Islet precursor cell (in vitro differentiated cells): ENCODE measurements at places on chromosomes 6 and 20.

GRCh38 chr6:87152526-87152955 lies 2.8 kb upstream of the ZNF292 start:
- DNase-seq: no peak

- DNase-seq: no peak
Measured at GRCh38 chr20:32070690-32071213, 18.7 kb downstream of the HCK start.

- no peak for DNase-seq
Measured at GRCh38 chr6:68735866-68736265, 100.8 kb downstream of the ADGRB3 start.

DNA sequence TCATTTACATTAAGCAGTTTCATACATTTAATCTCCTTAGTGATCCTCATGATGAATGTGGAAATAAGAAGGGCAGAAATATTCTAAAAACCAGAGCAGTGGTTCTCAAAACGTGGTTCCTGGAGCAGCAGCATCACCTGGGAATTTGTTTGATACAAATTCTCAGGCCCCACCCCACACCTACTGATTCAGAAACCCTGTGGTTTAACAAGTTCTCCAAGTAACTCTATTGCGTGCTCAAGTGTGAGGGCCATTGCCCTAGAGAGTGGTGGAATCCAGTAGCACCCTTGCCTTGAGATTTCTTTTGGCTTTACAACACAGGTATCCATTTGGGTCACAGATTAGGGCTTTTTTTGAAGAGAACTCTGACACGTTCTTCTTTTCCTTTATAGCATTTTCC lies 354.6 kb upstream of the FLRT3 start:
- DNase-seq: no peak

- DNase-seq: no peak
Measured at GRCh38 chr6:31193206-31193605, 22.7 kb upstream of the POU5F1 start.

GRCh38 chr20:14494355-14494754 lies 156.9 kb upstream of the FLRT3 start:
- DNase-seq: no peak

GRCh38 chr6:126376682-126377081 lies 36.8 kb downstream of the CENPW start:
- DNase-seq: no peak

DNA sequence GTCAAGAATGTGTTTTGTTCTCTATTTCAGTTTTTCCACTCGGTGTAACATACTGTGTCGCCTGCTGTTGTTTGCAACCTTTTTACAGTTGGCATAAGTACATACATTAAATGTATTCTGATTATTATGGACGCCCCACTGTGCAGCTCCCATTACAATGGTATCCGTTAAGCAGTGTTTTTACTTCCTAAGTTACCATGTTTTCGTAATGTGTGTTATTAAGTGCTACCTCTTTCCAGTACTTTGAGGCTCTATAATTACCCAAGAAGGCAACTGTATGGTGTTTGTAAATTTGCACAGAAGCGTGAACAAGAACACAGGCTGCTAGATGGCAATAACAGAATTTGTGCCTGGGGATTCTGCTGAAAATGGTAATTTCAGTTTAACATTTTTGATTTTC lies 568.0 kb upstream of the MARCKS start:
- DNase-seq: no peak

- DNase-seq: no peak
Measured at GRCh38 chr6:21887231-21888185, 294.0 kb downstream of the SOX4 start.

- DNase-seq: no peak
Measured at GRCh38 chr6:124294574-124295200, 491.0 kb downstream of the NKAIN2 start.

DNA sequence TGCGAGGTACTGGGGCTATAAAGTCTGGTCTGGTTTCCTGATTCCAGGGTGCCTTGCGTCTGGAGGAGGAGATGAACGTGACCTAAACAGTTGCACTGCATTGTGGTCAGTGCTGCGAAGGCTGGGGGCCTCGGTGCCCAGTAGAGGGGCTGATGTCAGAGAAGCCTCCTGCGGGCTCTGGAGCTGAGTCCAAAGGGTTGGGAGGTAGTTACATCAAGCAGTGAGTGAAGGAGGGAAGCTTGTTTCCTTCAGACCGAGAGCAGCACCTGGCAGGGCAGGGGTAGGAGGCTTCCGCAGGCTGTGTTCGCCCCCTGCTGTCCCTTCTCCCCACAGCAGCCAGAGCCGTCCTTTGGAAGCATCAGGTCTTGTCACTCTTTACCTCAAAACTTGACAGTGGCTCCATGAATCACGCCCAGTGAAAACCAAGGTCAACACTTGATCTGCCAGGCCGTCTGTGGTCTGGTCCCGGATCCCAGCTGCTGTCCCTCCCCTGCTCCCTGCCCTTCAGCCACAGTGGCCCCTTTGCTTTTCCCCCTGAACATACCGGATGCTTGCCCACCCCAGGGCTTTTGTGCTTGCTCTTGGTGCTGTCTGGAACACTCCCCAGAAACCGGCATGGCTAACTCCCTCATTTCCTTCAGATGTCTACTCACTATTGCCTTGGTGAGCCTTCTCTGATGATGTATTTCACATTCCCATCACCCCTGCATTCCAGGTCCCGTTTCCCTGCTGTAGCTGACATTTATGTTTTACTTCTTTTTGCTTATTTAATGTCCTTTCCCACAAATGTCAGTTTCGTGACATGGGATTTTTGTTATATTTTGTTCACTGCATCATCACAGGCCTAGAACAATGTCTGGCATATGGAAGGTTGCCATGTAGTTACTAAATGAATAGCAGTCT lies 7.0 kb downstream of the DYNLRB1 start:
- peak; percentile 90 for DNase-seq

- DNase-seq: peak; percentile 95
Measured at GRCh38 chr6:136550330-136551071, at the start of gene MAP7. MAP7 (minus strand) TSS chr6:136550422; CDS start chr6:136550408, 14 bp downstream.

- no peak for DNase-seq
Measured at GRCh38 chr20:48959899-48960550, 38.5 kb downstream of the ARFGEF2 start.

DNA sequence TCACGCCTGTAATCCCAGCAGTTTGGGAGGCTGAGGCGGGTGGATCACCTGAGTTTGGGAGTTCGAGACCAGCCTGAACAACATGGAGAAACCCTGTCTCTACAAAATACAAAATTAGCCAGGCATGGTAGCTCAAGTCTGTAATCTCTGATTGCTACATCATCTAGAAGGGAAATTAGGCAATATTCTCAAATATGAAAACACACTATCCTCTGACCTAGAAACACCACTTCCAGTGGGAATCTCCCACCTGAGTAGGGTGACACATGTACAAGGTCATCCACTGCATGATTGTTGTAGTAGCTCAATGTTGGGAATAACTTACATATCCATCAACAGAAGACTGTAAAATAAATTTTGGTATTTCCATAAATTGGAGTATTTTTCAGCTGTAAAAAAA lies 19.1 kb upstream of the SIRPD start:
- DNase-seq: no peak

DNA sequence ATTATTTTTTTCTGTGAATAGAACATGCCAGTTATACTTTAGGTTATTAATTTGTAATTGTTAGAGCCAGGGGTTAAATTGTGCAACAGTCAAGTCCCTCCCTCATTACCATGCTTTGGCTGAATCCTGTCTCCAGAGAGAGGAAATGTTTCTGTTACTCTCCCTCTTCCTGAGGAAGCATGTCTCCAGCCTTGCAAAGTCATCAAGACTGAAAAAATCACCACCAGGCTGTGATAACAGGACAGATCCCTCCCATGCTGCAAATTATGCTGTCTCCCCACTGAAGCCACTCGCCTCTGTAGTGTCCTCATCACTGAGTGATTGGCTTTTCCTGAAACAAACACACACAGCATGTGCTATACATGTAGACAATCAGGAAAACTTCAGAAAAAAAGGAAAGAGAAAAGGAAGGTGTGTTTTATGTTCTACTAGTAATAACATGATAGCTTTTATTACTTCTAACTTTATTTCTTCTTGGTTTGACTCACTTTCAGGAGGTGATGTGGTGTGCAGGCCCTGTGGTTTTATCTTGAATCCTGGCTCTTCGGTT lies 290.0 kb upstream of the JAG1 start:
- DNase-seq: no peak

DNA sequence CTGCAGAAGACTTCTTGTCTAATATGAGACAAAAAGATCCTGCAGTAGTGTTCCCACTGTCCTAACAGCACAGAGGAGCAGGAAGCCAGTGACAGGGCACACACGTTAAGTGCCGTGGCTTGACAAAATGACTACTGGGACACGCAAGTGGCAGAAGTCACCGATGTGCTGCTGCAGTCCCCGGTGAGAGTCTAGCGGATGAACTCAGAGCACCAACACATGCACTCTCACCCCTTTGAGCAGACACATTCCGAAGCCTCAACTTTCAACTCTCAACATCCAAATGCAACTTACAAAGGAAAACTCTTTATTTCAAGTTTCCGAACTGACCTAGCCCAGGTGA lies 898 bp downstream of the LAMA4 start:
- DNase-seq: peak; percentile 58

DNA sequence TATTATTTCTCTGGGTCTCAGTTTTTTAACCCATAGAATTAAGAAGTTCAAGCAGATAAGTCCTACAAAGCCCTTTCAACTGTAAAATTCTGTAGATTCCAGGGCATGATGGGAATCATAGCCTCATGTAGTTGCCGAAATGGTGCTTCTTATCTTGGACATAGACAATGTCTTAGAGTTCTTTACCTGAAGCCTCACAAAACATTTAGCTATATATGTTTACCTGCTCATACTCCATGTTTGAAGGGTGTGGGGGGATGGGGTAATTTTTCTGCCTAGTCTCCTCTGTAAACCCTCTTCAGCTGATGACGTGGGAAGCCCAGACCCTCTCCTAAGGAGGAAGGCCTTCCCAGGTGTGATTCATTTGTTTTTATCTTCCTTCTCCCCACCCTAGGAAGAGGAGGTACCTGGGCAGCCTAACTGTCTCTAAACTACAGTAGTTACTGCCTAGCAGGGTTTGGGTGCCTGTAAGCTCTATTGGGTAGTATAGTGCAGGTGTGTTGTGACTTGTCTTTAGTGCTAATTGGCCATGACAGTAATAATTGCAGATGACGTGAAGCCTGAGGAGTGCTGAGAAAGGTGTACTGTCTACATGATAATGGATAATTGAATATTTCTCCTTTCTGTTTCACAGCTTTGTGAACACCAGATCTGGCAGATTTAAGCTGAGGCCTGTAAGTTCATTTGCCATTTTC lies 230.8 kb downstream of the TFAP2B start:
- DNase-seq: no peak

DNA sequence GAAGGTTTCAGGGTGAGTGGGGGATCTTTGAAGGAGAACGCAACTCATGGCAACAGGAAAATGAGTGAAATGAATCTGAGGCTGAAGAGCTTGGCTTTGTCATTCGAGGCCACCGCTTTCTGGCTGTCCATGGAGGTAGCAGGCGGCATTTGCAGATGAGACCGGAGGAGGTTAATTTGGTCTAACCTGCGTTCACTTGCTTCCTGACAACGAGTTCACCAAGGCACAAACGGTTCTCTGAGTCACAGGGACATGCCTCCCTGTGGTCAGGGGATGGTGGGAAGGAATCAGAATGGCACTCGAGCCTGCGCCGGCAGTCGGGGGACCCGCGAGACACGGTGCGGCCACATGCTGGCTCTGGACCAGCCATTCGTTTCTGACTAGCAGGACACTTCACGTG lies 75.0 kb downstream of the IRF4 start:
- no peak for DNase-seq

DNA sequence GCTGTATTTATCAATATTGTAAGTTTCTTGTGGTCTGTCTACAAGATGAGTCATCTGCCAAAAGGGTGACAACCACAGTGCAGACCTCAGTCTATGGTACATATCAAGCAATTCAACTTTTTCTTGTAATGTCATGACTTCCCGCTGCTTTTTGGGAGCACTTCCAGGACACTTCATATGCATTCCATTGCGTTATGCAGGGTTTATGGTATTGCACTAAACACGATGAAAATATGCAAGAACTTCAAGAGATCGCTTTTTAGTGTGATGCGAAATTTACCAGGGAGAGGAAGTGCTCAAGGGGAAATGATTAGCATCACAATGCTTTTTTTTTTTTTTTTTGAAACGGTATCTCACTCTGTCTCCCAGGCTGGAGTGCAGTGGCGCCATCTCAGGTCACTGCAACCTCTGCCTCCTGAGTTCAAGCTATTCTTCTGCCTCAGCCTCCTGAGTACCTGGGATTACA lies 166.5 kb downstream of the TFAP2A start:
- DNase-seq: no peak

- no peak for DNase-seq
Measured at GRCh38 chr6:17429383-17430061, 36.1 kb downstream of the CAP2 start.

GRCh38 chr20:1952737-1953530 lies 40.9 kb downstream of the PDYN start:
- peak; percentile 19 for DNase-seq

DNA sequence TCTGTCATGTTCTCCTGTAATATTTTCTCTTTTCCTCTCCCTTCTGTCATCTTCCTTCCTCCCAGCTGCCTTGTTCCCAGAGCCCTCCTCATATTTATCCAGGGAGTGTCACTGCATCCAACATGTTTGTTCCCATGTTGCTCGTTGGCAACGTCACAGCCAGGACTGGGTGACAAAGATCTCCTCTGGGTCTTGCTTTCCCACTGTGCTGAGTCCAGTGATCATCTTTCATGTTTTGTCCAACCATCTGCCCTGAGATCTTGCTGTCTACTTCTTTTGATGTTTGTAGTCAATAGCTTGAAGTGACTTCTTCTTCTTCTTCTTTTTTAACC lies 26.6 kb downstream of the FARS2 start:
- DNase-seq: no peak

- no peak for DNase-seq
Measured at GRCh38 chr6:6619021-6619794, 30.7 kb downstream of the LY86 start.

DNA sequence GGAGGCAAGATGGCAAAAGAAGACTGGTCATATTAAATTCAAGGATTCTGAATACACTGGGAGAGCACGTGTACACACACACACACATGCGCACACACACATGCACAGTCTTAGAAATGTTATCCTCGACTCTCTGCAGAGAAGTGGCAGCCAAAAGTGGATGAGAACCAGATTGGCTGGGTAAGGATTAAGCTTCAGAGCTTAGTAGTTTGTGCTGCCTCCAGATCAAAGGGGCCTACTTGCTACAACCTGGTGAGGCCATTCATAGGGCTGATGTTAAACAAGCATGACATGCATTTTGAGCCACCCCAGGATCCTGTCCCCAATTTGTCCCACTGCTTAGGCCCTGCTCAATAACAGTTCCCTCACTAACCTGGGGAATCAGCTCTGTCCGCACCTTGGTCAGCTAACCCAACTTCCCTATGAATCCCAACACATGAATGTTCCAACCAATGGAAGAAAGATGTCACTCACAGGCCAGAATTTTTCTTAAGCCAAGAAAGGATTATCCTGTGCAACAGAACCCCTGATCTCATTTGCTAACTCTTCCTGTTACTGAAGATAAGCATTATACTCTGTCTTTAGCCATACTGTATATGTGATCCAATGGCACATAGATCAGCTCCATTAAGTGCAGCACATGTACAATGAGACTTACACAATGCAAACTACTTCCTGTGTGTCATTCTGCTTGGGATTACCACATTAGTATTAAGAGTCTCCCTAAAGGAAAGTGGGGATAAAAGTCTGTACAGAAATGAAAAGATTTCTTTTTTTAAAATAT lies 31.0 kb downstream of the TOMM6 start:
- no peak for DNase-seq

GRCh38 chr20:56360133-56360907 lies 1.5 kb downstream of the FAM210B start:
- no peak for DNase-seq
